Astrocyte (in vitro differentiated cells and primary cell): ENCODE measurements at places on chromosomes 2 and 18.
A peak's percentile ranks its signal among the peaks of the same experiment; 100 is the strongest.

- H3K27me3 ChIP-seq: no peaks in the 10 kb centered on the region
- H3K4me3 ChIP-seq: no peak overlapping the region
- no peak for DNase-seq
Observed at GRCh38 chr2:26463244-26464192, 14.4 kb downstream of the OTOF start.

DNA sequence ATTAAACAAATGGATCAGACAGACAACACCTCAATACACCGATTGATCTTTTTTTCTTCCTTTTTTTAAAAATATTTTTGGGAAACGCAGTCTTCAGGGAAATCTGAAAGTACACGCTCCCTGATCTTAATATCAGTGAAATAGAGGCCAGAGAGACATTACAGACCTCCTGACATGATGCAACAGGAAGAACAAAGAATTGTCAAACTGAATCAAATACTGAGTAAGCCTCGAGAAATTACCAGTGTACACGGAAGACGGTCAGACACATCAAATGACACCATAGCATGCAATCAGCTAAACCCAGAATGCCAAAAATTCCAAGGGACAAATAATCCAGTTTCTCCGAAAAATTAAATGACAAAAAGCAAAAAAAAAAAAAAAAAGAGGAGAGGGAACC, 80.2 kb upstream of the NFU1 start:
- H3K27ac ChIP-seq: no peak overlapping the region
- no peak overlapping the region for H3K4me3 ChIP-seq
- DNase-seq: no peak
- H3K4me1 ChIP-seq: peaks cover 10% of the 10 kb centered on the region
- peaks cover 56% of the 10 kb centered on the region for H3K36me3 ChIP-seq

- H3K4me1 ChIP-seq: no peaks in the 10 kb centered on the region
- H3K4me3 ChIP-seq: no peak overlapping the region
- no peak for DNase-seq
- no peaks in the 10 kb centered on the region for H3K27me3 ChIP-seq
Observed at GRCh38 chr18:72181241-72181764, 362.8 kb downstream of the CBLN2 start.

DNA sequence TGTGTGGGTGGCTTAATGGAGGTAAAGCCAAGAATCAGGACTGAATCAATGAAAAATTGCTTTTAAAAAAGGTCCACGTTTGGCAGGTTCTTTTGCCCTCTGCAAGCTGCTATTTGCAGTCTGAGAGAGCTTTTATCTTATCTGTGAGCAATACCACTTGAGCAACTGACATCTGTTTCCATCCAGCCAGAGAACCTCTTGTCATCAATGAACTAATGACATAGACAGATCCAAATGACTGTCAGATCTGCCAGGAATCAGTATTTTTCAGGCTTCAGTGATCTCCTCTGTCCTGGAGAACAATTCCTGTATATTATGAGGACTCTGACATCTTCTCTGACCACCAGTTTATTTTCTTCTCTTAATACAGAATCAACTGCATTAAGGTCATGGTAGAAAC, 608.1 kb downstream of the LRP1B start:
- no peak overlapping the region for H3K27ac ChIP-seq
- H3K4me1 ChIP-seq: no peaks in the 10 kb centered on the region
- no peak overlapping the region for H3K4me3 ChIP-seq
- peak; percentile 17 for DNase-seq

- peak; percentile 63 for DNase-seq
- no peaks in the 10 kb centered on the region for H3K27me3 ChIP-seq
- H3K4me1 ChIP-seq: peaks cover 45% of the 10 kb centered on the region
- H3K36me3 ChIP-seq: peaks cover 3% of the 10 kb centered on the region
Observed at GRCh38 chr18:48852292-48852691, 98.5 kb downstream of the SMAD7 start.

GRCh38 chr18:2978208-2978607, 34.7 kb downstream of the LPIN2 start:
- H3K36me3 ChIP-seq: no peaks in the 10 kb centered on the region
- peak overlapping the region; percentile 88 for H3K27ac ChIP-seq
- H3K4me3 ChIP-seq: peak overlapping the region; percentile 45

DNA sequence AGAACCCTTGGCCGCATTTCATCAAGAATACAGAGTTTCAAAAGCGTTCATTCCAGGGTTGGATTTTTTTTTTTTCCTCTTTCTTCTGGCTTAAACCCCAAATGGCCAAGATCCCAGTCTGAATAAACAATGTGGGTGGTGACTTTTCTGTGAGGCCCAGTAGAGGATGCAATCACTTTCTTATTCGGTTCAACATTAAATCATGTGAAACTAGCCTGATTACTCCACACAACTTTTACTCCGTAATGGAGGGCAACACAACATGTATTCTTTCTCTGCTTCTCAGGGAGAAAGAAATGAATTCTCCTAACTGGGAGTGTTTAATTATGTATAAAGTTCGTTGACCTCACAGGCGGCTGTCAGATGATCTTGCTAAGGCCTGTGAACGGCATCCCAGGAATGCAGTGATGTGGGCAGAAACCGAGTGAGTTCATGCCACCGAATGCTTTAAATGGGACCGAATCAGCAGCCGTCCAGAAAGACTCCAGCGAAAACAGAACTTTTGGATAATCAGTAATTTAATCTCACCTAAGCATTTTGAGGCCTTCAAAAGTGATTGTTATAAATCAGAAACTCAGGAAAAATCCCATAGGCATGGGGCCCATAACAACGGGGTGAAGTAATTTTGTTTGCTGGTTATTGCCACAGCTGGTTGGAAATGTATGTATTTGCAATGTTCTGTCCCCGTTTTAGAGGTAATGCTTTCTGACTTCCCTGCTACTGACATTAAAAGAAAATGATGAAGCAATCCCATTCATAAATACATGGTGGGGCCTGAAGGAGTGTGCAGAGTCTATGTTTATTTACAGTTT, 81.5 kb downstream of the BCL2 start:
- H3K36me3 ChIP-seq: no peaks in the 10 kb centered on the region
- peaks cover 16% of the 10 kb centered on the region for H3K4me1 ChIP-seq
- DNase-seq: peak; percentile 93
- H3K4me3 ChIP-seq: peak overlapping the region; percentile 37

DNA sequence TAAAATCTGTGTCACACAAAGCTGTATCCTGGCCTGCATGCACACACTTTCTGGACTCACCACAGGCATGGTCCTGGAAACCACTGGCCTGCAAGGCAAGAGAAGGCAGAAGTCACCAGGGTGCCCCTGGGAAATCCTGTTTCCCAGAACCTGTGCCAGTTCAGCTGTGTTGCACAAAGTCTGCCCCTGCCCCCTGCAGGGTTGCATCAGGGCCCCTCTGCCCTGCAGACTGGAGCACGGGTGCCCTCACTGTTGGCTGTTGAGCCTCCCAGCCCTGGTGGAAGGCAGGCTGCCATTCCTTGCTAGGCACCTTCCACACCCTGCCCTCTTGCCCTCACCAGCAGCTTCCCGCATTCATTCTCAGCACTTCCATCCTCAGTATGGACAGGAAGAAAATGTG, 18.0 kb upstream of the TUBB6 start:
- no peaks in the 10 kb centered on the region for H3K27me3 ChIP-seq
- H3K27ac ChIP-seq: no peak overlapping the region
- no peaks in the 10 kb centered on the region for H3K36me3 ChIP-seq
- no peak overlapping the region for H3K4me3 ChIP-seq
- peaks cover 20% of the 10 kb centered on the region for H3K4me1 ChIP-seq

GRCh38 chr18:13275075-13275474, 56.5 kb downstream of the LDLRAD4 start:
- H3K36me3 ChIP-seq: no peaks in the 10 kb centered on the region
- no peak for DNase-seq
- H3K4me3 ChIP-seq: no peak overlapping the region
- H3K27ac ChIP-seq: no peak overlapping the region

DNA sequence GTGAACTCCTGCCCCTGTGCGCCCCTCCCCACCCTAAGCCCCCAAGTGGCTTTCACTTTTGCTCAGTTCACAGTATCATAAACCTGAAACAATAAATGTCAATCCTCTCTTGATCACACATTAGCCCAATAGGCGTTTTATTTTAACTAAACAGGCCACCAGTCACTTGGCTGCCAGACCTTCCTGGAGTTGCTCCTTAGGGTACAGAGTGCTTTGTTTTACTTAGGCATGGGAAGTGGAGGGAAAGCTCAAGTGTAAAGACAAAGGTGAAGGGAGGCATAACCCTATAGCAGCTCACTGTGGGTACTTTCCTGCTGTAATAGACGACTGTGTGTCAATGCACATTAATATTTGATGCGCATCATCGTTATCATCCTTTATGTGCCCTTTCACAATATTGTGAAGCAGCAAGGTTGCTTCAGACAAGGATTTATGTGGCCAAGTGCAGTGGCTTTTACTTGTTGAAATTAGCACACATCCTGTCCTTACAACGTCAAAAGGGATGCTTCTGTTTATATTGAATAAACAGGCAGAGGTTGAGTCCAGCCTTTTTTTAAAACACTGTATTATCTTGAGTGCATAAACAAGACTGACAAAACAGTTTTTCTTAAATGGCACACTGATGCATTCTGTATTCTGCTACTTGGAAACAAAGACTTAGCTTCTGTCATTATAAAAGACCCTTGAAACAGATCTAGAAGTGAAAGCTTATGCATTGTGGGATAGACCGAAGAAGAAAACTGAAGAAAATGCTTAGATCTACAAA, 168.5 kb downstream of the TMEFF2 start:
- no peak overlapping the region for H3K4me3 ChIP-seq
- H3K27me3 ChIP-seq: no peaks in the 10 kb centered on the region
- DNase-seq: no peak
- H3K4me1 ChIP-seq: no peaks in the 10 kb centered on the region
- no peak overlapping the region for H3K27ac ChIP-seq

- no peak overlapping the region for H3K4me3 ChIP-seq
- H3K27me3 ChIP-seq: peaks cover 2% of the 10 kb centered on the region
- no peak for DNase-seq
- H3K36me3 ChIP-seq: no peaks in the 10 kb centered on the region
- no peaks in the 10 kb centered on the region for H3K4me1 ChIP-seq
- H3K27ac ChIP-seq: no peak overlapping the region
Observed at GRCh38 chr2:174493549-174494331, 6.9 kb upstream of the GPR155 start.

DNA sequence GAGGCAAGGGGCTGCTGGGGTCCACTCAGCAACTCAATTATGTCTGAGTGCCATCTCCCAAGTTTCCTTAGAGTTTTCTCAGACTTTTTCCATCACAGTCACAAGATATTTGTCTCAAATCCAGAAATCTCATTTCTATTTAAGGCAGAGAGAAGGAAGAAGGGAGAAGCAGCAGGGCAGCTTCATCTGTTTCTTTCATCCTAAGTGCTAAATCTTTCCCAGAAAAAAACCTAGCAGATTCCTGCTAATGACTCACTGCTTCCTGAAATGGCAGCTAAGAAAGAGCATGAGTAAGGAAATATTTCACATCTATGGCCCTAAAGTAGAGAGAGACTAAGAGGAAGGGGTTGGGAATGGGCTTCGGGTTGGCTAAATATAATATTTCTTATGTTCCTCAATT, 88.0 kb downstream of the KYNU start:
- no peak overlapping the region for H3K4me3 ChIP-seq
- no peaks in the 10 kb centered on the region for H3K27me3 ChIP-seq
- H3K27ac ChIP-seq: no peak overlapping the region
- peak; percentile 75 for DNase-seq

- DNase-seq: peak; percentile 26
- H3K4me3 ChIP-seq: no peak overlapping the region
- H3K27ac ChIP-seq: no peak overlapping the region
- no peaks in the 10 kb centered on the region for H3K27me3 ChIP-seq
- H3K36me3 ChIP-seq: no peaks in the 10 kb centered on the region
Observed at GRCh38 chr18:49041435-49042245, 90.9 kb upstream of the SMAD7 start.

GRCh38 chr2:176081376-176081836, 2.4 kb downstream of the EVX2 start:
- no peak for DNase-seq
- H3K4me1 ChIP-seq: peaks cover 3% of the 10 kb centered on the region
- no peak overlapping the region for H3K4me3 ChIP-seq
- no peaks in the 10 kb centered on the region for H3K36me3 ChIP-seq
- peaks cover 88% of the 10 kb centered on the region for H3K27me3 ChIP-seq

- no peaks in the 10 kb centered on the region for H3K27me3 ChIP-seq
- H3K36me3 ChIP-seq: no peaks in the 10 kb centered on the region
- H3K4me3 ChIP-seq: no peak overlapping the region
- H3K27ac ChIP-seq: no peak overlapping the region
Observed at GRCh38 chr2:195985741-195986140, 82.9 kb downstream of the DNAH7 start.

GRCh38 chr2:25043241-25043867, 1.5 kb downstream of the EFR3B start:
- H3K27me3 ChIP-seq: no peaks in the 10 kb centered on the region
- H3K27ac ChIP-seq: no peak overlapping the region
- peaks cover 19% of the 10 kb centered on the region for H3K4me1 ChIP-seq

GRCh38 chr2:109242654-109243331, 113.8 kb downstream of the SH3RF3 start:
- H3K36me3 ChIP-seq: no peaks in the 10 kb centered on the region
- H3K4me3 ChIP-seq: no peak overlapping the region
- no peaks in the 10 kb centered on the region for H3K27me3 ChIP-seq
- peak; percentile 91 for DNase-seq
- H3K4me1 ChIP-seq: peaks cover 46% of the 10 kb centered on the region

GRCh38 chr2:64263315-64263714, 119.1 kb upstream of the PELI1 start:
- H3K4me1 ChIP-seq: peaks cover 20% of the 10 kb centered on the region
- peak; percentile 89 for DNase-seq
- H3K27ac ChIP-seq: peak overlapping the region; percentile 51
- H3K27me3 ChIP-seq: no peaks in the 10 kb centered on the region

GRCh38 chr2:180983468-180984242, 3.2 kb downstream of the UBE2E3 start:
- peaks cover 27% of the 10 kb centered on the region for H3K4me1 ChIP-seq
- peak overlapping the region; percentile 43 for H3K27ac ChIP-seq
- peak overlapping the region; percentile 44 for H3K4me3 ChIP-seq
- H3K36me3 ChIP-seq: peaks cover 17% of the 10 kb centered on the region
- no peaks in the 10 kb centered on the region for H3K27me3 ChIP-seq
- DNase-seq: peak; percentile 54

GRCh38 chr2:198371921-198372543, 567.6 kb downstream of the PLCL1 start:
- no peaks in the 10 kb centered on the region for H3K4me1 ChIP-seq
- H3K4me3 ChIP-seq: no peak overlapping the region
- H3K36me3 ChIP-seq: no peaks in the 10 kb centered on the region
- no peaks in the 10 kb centered on the region for H3K27me3 ChIP-seq
- no peak overlapping the region for H3K27ac ChIP-seq
